Frontal cortex (tissue), 4 donors: ENCODE measurements at places on chromosomes 12 and 14.

DNA sequence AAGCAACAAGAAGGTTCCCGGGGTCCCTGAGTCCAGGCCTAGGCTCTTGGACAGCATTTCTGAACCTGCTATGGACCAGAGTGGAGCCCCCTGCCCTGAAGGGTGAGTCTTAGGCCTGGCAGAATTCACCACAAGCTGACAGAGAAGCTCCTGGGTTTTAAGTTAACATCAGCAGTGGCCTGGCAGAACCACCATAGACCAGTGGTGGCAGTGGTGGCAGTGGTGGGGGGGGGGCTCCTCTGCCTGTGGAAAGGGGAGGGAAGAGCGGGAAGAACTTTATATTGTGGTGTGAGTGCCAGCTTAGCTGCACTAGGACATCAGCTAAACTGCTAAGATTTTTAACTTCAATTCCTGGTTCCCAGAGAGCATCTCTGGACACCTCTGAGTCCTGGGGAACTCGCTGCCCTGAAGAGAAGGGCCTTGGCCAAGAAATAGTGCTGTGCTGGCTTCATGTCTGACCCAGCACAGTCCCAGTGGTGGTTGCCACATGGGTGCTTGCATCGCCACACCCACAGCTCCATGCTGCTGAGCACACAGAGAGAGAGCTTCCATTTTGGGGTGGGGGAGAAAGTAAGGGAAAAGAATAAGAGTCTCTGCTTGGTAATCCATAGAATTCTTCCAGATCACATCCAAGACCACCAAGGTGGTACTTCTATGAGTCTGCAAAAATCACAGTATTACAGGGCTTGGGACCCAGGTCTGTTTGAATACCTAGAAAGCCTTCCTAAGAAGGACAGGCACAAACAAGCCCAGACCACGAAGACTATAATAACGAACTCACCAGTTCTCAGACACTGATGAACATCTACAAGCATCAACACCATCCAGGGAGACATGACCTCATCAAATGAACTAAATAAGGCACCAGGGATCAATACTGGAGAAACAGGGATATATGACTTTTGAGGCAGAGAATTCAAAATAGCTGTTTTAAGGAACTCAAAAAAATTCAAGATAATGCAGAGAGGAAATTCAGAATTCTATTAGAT, 20.4 kb upstream of the RNF212B start:
- no peak for DNase-seq

DNA sequence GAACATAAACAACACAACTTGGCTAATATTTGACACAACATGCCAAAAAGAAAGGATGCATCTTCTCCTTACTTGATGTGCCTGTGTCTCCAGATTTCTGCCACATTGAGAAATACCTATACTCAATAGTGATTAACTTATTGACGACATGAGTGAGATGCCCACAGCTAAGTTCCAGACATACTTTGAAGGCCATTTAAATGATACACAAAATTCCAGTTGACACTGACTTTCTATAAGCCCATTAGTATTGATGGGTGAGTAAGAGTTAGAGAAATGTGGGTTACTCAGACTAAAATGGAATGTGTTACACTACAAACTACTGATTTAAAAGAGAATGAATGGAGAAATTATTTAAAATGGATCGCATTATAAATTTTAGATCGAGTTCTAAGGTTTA, 838.2 kb upstream of the MGAT4C start:
- no peak for DNase-seq

DNA sequence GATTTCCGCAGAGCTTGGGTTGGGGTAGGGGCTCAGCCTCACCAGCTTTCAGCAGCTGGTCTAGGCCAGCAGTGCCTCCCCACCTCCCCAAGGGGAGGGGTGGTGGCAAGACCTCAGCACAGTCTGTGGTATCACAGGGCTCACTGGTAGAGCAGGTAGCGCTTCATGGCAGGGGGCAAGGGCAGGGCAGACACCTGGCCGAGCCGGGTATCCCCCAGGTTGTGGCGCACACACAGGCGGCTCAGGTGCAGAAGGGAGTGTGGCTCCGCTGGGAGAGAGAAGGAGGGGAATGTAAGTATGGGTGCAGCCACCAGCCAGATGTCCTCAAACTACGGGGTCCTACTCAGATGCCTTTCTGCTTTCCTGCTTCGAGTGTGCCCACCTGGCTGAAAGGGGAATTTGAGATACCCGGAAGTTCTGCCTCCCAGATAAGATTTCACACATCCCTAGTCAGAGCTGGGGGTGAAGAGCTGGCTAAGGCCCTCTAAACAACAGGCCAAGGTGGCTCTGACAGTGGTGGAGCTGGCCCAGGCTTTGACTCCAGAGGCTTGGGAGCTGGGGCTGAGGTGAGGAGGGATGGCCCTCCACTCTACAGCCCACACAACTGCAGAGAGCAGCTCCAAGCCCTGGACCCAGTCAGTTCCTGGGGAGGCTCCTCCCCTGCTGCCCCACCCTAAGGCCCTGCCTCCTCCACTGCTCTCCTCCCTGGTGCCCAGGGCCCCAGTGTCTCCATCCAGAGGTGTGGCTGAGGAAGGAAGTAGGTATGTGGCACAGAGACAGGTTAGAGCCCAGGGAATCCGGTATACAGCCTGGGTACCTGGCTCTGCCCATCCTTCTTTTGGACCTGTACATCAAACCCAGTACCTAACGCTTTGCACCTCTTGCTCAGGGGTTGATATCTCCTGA, 1.8 kb downstream of the SPSB2 start:
- no peak for DNase-seq

DNA sequence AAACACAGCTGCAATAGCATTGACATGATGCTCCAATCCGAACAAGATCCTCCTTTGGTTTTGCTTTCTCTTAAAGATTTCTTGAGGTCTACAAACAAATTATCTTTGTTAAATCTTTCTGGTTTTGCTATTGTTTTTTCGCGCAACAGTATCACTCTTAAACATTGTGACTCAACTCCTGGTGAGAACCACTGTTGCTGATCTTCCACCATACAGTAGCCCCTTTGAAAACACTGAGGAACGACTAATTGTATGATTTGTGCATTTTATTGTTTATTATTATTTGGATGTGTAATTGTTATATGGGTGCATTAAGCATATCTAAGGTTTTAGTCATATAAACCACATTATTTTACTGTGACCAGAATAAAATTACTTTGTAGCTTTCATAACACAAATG, 282.8 kb downstream of the EGLN3 start:
- DNase-seq, result no peak

- DNase-seq, result no peak
Observed at GRCh38 chr12:83476695-83477690, 790.3 kb downstream of the TMTC2 start.

DNA sequence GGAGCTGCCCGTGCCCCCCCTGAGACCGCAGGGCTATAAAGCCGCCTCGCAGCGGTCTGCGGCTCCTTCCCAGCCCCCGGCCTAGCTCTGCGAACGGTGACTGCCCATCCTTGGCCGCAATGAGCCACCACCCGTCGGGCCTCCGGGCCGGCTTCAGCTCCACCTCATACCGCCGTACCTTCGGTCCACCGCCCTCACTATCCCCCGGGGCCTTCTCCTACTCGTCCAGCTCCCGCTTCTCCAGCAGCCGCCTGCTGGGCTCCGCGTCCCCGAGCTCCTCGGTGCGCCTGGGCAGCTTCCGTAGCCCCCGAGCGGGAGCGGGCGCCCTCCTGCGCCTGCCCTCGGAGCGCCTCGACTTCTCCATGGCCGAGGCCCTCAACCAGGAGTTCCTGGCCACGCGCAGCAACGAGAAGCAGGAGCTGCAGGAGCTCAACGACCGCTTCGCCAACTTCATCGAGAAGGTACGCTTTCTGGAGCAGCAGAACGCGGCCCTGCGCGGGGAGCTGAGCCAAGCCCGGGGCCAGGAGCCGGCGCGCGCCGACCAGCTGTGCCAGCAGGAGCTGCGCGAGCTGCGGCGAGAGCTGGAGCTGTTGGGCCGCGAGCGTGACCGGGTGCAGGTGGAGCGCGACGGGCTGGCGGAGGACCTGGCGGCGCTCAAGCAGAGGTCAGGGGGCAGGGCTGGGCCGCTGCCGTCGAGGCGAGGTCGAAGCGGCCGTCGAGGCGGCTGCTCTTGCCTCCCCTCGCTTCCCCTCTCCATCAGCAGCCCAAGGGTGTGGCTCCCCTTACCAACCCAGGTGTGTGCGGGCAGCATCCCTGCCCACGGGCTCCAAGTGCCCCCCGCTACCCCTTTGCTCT, at the start of gene PRPH:
Gene PRPH (plus strand): TSS at position 66 of the 855 bp plus-strand sequence. CDS start 54 bp downstream, at position 120.
- no peak for DNase-seq

GRCh38 chr14:51094282-51094821, 553 bp downstream of the TRIM9 start:
- DNase-seq, result no peak

DNA sequence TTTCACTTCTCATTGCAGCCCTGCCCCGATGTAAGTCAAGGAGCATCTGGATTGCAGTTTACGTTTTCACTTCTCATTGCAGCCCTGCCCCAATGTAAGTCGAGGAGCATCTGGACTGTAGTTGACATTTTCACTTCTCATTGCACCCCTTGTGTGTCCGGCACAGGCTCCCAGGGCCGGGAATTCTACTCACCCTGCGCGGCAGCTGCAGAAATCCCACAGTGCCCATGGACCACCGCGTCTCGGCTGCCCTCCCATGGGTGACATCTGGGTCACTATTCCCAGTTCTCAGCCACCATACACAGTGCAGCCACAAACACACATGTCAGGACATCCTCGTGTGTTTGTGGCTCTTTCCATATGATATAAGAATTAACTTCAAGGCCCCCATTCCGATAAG, 378.5 kb downstream of the ADGRD1 start:
- DNase-seq, result no peak

DNA sequence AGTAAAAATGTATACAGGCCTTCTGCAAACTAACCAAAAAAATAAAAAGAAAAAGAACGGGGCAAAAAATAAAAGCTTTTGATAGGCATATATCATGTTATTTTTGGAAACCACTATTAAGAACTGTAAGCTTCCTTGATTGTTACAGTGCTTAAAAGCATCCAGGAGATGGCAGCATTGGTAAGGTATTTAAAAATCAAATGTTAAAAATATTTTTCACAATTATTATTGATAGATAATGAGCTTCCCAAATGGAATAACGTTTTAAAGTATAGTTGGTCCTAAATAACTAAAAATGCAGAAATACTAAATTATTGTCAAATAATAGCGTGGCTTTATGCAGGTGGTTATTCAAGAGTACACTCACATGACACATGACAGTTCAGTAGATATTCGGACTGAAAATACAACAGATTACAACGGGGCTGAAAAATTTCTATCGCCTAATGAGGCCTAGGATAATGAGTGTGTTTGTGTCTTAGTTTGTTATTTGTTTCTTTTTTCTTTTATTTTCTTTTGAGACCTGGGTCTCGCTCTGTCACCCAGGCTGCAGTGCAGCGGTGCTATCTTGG, 127.2 kb upstream of the ATF7IP start:
- no peak for DNase-seq

GRCh38 chr12:59717436-59717835, 121.6 kb downstream of the SLC16A7 start:
- no peak for DNase-seq
